ENCODE measurements at places on chromosomes 1 and 21.

- no peak for DNase-seq
These were observed 49.3 kb downstream of the IVNS1ABP start for GRCh38 chr1:185267701-185268100.

GRCh38 chr1:248871837-248872401 lies 13.0 kb upstream of the ZNF692 start:
- DNase-seq: no peak

DNA sequence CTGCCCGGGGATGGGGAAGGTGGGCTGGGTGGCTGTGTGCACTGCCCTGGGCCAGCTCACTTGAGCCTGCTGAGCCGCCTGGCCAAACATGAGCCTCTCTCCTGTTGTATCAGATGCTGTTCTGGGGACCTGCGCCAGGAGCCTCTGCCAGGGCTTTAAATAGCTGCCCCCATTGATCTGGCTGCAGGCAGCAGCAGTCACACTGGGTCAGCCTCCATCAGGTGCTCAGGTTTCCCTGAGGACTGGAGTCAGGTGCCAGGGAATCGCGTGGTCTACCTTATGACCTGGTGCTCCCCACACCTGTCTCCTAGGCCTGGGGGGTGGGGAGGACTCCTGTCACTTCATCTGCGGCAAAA lies 700 bp upstream of the CCDC28B start:
- DNase-seq: no peak

DNA sequence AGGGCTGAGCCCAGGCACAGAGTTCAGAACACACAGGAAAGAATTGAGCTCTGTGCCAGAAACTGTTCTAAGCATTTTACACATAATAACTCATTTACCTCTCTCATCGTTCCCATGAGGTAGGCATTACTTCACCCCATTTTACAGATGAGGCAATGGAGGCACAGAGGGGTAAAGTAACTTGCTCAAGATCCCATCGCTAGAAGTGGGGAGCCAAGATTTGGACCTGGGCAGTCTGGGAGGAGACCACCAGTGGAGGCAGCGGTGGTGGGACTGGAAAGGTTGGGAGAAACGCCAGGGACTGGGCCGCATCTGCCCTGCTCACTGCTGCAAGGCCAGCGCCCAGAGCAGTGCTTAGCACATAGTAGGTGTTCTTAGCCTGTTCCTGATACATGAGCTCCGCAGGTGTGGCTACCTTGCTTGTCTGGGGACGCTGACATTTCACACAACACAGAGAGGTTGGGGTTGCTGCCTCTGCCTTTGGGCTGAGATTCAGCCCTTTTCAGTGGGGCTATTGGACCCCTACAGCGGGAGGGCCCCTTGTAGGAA lies 27.8 kb upstream of the EPS8L3 start:
- no peak for DNase-seq

- DNase-seq: no peak
These were observed 101.6 kb upstream of the PALMD start for GRCh38 chr1:99544328-99544727.

DNA sequence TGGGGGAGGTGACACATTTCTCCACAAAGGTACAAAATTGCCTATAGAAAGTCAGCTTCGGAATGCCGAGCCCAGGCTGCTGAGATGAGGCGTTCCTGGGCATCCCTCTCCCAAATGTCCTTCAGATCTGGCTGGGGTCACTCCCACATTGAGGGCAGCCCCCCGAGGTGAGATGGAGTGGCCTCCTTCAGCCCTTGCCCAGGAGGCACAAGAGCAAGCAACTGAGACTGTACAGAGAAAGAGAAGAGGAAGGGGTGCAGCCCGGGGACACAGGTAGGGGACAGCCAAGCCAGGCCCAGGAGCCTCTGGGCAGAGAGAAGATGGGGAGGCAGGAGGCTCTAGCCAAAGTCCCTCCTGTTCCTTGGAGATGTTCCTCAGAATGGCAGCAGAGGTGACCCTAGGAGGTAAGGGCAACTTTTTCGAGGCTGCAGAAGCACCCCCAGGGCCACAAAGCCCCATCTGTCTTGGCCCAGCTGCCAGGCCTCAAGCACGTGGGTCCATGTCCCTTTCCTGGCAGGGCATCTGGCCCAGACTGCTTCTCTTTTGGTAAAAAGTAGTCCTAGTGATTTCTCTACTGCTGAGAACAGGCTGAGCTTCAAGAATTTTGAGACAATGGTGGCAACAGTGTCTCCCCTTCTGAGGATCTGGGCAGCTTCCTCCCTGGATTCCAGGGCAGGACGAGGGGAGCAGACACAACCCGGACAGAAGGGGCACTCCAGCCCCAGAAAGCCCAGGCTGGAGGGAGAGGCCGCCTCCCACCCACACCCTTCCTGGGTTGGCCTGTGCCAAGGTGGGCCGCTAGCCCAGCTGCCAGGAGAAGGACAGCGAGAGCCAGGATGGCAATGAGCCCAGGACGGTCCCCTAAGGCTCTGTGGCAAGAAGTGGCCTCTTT lies 68.0 kb downstream of the LRRN2 start:
- no peak for DNase-seq

- DNase-seq: no peak
These were observed 15.8 kb downstream of the MAPKAPK2 start for GRCh38 chr1:206700445-206701036.

GRCh38 chr1:51574796-51575195 lies 42.1 kb upstream of the OSBPL9 start:
- DNase-seq: no peak

DNA sequence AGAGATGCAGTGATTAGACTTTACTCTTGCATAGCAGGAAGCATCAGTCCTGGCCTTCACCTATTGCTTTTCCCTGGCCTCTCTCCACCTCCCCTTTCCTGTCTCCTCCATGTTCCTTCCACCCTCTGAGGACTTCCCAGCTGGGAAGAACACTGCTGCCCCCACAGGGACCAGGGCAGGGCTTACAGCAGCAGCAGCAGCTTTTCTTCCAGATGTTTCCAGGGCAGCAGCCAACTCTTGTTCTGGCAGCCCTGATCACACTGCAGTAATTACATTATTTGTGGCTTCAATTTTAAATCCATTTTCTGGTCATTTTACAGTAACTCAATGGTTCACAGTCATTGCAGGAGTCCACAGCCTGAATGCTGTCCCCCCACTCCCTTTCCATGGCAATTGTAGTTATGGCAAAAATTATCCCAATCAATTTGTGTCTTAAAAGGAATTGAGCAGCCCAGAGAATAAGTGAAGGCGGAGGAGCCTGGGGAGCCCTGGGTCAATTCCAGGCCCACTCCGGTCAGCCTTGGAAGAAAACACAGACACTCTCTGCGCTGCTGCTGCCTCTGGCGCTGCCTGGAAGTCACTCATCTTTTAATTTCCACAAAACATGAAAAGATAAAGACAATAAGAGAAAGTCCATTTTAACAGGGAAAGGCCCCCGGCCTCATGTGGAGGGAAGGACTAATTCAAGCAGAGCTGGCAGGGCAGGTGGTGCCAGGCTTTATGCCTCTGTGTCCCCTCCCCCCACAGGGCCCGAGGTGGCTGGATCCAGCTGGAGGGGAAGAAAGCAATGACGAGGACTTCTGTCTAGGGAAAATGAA lies 148.6 kb downstream of the GRIK3 start:
- no peak for DNase-seq

DNA sequence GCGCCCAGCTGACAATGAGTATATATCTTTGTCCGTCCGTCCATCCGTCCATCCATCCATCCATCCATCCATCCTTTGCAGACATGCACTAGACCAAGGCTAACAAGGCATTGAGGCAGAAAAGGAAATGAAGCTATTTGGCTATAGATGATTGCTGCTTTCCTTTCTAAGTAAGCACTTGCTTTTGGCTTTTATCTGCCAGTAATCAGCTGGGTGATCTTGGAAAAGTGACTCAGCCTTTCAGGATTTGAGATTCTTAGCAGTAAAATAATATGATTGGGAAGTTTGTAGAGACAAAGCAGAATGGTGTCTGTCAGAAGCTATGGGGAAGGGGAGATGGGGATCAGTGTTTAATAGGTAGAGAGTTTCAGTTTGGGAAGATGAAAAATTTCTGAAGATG lies 22.7 kb downstream of the ZFYVE9 start:
- DNase-seq: no peak

- no peak for DNase-seq
These were observed 54.8 kb downstream of the TBX19 start for GRCh38 chr1:168335500-168335899.

- DNase-seq: no peak
These were observed 35.5 kb downstream of the COA6 start for GRCh38 chr1:234408757-234409156.

DNA sequence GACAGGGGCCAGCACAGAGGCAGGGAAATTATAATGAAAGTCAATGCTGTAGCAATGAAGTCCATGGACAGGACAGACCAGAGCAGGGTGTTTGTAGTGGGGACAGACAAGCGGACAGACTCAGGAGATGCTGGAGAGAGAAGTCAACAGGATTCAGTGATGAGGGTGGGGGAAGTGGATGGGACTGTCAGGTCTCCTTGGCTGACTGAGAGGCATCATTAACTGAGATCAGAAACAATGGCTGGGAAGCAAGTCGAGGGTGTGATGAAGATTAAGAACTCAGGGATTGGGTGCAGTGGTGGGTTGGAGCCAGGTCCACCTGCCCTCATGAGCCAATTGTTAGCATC lies 25.5 kb downstream of the CD58 start:
- DNase-seq: no peak

GRCh38 chr1:147496571-147497210 lies 44.6 kb upstream of the BCL9 start:
- peak; percentile 62 for DNase-seq

DNA sequence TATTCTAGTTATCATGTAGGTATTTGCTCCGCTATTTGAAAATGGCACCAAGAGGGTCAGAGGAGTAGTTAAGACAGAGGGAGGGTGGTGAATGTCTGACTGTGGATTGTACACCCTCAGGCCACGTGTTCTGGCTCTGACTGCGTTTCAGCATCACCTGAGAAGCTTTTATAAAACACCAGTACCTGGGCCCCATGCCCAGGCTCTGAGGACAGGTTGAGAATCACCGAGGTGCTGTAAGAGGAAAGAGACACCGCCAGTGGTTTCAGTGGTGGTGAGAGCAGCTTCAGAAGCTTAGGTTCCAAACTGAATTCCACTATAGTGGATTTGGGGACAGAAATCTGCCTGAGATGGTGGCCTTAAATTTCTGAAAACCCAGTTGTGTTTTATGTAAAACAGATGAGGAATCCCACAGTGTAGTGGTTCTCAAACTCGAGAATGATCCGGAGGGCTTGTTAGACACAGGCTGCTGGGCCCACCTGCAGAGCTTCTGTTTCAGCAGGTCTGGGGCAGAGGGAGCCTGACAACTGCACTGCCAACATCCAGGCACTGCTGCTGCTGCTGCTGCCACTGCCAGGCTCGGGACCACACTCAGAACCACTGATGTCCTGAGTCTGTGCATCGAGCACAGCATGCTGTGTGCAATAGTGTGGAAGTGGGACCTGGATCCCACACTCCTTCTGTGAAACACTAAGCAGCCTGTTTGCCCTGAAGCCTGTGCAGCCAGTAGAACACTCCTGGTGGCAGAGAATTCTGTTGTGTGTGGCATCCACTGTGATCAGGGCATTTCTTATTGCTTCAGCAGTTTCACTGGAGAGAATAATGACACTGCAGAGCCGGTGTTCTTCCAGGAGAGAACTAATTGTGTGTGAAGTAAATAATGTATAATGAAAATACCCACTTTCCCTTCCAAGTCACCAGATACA lies 98.7 kb downstream of the SUSD4 start:
- DNase-seq: no peak

GRCh38 chr1:6638226-6638625 lies 13.6 kb downstream of the THAP3 start:
- no peak for DNase-seq

GRCh38 chr21:45313015-45313414 lies 25.3 kb upstream of the POFUT2 start:
- DNase-seq: no peak

- no peak for DNase-seq
These were observed 1.9 kb downstream of the PPFIA4 start for GRCh38 chr1:203028067-203028783.

- DNase-seq: no peak
These were observed 11.8 kb upstream of the AMIGO1 start for GRCh38 chr1:109521002-109521951.

- DNase-seq: no peak
These were observed 14.1 kb upstream of the MARK1 start for GRCh38 chr1:220513834-220514233.

DNA sequence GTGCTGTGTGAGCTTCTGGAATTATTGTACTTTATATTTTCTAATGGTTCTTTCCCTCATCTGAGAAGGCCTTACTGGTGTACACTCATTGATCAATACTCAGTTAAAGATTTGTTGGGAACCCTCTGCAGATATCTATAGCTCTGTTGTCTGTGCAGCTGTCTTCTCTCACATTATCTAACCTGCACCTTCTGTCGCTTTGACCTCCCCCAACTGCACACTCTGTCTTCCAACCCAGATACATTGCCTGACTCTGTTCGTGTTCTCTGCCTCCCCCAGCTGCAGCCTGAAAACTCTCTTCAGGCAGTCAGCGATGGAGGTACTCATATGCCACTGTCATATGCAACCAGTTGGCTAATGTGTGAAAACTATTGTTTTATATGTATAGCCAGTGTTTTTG lies 334.3 kb downstream of the NCAM2 start:
- DNase-seq: no peak

DNA sequence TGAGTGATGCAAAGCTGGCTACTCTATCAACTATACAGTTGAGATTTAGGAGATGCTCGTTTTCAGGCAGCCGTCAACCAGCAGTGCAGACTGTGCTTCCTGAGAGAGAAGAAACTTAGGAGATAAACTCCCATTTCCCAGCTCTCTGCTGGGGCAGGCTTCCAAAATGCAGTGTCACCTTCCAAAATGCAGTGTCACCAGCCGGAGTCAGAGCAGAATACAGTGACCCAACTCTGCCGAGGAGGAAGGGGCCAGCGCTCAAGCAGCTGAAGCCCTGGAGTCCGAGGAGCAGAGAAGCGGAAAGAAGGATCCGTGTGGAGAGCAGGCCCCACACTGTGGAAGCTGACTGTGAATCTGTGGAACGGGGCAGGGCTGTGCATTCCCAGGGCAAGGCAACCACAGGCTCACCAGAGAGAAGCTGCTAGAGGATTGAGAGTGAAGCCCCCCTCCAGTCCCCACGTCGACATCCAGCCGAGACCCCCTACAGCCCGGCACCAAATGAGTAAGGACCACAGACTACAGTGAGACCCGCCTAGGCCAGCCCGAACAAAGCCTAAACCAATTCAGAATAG lies 703 bp upstream of the KRTAP12-1 start:
- DNase-seq: no peak

- no peak for DNase-seq
These were observed 27.2 kb upstream of the FAM3B start for GRCh38 chr21:41289431-41289830.

DNA sequence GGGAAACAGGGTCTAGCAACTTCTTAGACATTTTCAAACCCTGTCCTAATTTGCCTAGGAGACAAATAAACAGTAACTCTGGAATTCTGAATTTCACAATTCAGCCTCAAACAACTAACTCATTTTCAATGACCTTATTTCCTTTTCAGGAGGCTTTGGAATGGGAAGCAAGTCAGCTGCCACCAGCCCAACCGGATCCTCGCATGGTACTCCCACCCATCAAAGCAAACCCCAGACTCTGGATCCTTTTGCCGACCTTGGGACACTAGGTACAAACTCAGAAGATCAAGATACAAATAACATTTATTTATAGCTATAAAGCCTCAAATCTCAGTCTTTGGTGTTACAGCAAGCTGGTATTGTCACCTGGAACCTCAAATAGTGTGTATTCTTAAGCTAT lies 18.9 kb upstream of the LEPR start:
- DNase-seq: no peak

Data from Calu3 (cell line).